ENCODE measurements at places on chromosomes 5 and 9.

DNA sequence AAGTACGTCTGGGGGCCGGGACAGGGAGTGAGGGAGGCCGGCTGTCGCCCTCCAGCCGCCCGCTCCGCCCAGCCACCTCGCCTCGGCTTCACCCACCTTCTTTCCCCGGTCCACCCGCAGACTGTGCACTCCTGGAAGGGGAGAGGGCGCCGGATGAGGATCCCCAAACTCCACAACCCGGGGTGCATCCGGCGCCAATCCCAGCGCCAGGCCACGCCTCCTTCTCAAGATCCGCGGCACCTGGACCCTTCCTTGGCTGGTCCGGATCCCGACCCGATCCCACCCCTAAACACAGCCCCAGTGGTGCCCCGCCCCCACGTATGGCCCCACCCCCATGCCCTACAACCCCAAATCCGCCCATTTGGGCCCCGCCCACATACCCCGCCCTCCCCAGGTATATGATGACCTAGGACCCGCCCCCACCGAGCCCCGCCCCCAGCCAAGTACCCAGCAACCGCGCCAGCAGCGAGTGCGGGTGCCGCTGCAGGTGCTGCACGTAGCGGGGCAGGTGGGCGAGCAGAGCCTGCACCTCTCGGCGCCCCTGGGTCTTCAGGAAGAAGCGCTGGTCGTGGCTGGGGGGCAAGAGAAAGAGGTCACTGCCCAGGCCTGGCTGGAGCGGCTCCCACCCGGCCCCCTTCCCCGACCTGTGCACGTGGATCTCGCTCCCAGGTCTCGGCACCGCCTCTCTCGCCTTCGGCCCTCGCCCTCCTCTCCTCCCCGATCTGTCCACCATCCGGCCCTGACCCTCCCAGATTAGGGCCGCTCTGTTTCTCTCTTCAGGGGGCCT is 3.2 kb downstream of the PIP5KL1 start:
- DNase-seq, result peak; percentile 84

DNA sequence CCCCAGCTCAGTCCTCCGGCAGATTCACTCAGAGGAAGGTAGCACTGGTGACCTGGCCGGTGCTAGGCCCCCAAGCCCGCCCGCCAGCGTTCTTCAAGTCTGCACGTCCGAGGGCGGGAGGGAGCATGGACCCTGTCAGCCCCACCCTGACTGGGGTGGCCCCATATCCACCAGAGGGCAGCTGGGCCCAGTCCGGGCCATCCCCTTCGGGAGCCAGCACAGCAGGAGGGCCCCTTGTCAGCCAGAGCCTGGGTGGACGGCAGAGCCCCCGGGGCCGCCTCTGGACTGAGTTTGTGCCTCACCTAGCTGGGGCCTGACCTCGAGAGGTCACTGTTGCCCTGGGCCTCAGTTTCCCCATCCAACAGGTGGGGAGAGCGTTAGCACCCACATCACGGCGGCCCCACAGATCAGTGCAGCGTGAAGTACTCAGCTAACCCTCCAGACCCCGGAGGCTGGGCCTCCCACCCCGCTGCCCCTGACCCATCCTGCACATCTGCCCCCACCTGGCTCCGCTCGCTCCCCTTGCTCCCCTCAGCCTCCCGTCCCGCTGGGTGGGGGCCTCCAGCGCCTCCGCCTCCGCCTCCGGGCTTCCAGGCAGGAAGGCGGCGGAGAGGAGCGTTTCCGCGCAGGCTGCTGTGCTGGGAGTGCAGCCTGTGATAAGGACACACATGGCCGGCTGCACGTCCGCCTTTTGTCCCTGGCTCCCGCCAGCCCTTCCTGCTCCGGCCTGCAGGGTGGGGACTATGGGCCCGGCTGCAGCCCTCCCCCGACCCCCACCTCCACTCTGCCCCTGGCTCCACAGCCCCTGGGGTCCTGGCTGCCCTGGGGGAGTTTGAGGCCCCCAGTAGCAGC is 16.6 kb upstream of the EGFL7 start:
- DNase-seq, result no peak

GRCh38 chr5:52788505-52788821 is 747 bp downstream of the ITGA1 start:
- no peak for DNase-seq

DNA sequence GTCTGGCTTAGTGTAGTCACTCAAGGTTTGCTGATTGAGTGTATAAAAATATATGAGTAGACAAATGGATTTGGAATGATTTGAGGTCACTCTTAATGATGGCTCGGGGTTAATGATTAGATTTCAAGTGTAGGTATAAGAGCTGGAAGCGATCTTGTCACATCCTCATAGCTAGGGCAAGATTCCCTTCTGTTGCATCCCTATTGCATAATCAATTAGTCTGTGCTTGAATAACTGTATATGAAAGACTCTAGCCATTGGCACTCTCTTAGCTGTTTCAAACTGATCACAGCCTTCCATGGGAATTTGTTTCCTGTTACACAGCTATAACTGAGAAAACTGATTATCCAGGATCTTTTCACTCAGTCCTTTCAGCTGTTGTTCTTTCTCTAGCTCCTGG is 811.6 kb downstream of the TLE4 start:
- no peak for DNase-seq

GRCh38 chr5:50667653-50668595 is 1.5 kb downstream of the PARP8 start:
- peak; percentile 85 for DNase-seq

DNA sequence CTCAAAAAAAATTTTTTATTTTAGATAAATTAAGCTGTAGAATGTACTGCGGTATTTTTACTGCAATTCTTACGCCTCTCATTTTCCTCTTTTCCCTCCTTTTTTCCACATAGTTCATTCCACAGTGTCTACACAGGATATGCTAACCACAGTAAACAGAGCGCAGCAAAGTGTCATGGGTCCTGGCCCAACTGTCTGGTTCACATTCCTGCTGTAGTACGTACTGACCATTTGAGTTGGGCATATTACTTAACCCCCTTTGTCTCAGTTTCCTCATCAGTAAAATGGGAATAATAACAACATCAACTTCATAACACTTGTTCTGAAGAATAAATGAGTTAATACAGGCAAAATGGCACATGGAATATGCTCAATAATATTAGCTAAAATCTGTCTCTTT is 41.6 kb downstream of the SLC44A1 start:
- DNase-seq, result no peak

DNA sequence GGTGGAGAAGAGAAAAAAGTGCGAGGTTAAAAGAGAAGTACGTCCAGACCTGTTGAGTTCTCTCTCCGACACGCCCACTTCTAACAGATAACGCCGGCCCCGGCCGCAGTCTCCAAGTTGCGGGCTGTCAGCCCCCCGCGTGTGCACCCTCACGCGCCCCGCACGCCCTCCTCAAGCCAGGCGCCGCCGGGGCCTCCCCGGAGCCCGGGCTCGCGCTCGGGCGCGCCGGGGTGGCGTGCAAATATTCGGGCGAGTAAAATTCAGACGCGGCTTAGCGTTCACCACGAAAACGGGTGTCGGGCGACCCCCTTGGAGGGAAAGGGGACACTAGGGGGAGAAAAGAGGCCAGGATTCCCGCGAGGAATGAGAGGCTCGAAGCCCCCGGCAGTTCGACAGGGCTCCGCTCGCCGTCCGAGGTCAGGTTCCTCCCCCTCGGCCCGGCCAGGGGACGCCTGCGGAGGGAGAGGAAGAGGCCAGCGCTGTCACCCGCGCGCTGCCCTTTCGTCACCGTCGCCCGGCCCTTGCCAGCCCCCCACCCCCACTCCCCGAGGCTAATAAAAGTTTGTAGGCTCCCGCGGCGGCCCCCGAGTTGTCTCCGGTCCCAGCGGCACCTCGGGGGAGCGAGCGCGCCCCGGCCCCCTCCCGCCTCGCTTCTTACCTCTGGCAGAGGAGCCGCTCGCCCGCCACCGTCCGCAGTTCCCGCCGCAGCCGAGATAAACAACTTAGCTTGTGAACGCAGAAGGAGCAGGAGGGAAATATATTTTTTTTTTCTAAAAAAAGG is 743 bp downstream of the NR3C1 start:
- DNase-seq, result peak; percentile 44

- no peak for DNase-seq
Measured at GRCh38 chr9:14107495-14107894, 206.4 kb downstream of the NFIB start.

- DNase-seq, result no peak
Measured at GRCh38 chr5:38373743-38374142, 115.4 kb downstream of the EGFLAM start.

DNA sequence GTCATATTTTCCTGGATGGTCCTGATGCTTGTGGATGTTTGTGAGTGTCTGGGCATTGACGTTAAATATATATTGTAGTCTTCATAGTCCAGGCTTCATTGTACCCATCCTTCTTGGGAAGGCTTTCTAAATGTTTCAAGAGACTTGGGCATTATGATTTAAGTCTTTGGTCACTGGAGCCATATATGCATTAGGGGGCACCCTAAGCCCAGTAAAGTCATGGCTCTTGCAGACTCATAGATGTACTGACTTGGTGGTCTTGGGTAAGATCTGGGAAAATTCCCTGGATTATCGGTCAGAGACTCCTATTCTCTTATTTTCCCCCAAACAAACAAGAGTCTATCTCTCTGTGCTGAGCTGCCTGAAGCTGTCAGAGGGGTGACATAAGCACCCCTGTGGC is 271.1 kb downstream of the TRIM36 start:
- no peak for DNase-seq

GRCh38 chr9:118984607-118985006 is 384.6 kb downstream of the BRINP1 start:
- DNase-seq, result no peak

DNA sequence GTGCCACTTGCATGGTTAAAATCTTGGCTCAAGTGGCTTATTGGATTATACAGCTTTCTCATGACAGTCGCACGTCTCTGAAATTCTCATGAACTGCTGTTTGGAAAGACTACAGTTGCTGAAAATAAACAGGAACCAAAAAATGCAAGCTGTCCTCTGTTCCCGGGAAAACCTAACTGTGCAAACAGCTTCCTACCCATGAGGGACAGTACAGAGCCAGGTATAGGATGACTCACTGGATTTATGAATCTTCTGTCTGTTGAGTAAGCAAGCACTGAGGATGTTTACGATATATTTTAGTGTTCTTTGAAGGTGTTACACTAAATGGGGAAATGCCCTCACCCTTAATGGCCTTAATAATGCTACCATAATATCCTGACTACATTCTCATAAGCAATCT is 380.3 kb upstream of the TNC start:
- no peak for DNase-seq

GRCh38 chr5:142484821-142485387 is 160.1 kb upstream of the SPRY4 start:
- no peak for DNase-seq
